ENCODE measurements at places on chromosomes 1 and 21. TPM values are rescaled to one million over a fixed set of nuclear protein-coding genes. Genes with fewer than 3 reads are reported as not detected.

Gene CHI3L1
- total RNA-seq, result 0.95 TPM

Gene HEYL
- total RNA-seq, result 4.0 TPM

Gene MCL1
- total RNA-seq, result 202 TPM

GRCh38 chr1:206460836-206461426 lies 9.3 kb upstream of the IKBKE start:
- H3K4me3 ChIP-seq, result no peak overlapping the region
- peaks cover 6% of the 10 kb centered on the region for H3K4me1 ChIP-seq
- no peaks in the 10 kb centered on the region for H3K27me3 ChIP-seq

DNA sequence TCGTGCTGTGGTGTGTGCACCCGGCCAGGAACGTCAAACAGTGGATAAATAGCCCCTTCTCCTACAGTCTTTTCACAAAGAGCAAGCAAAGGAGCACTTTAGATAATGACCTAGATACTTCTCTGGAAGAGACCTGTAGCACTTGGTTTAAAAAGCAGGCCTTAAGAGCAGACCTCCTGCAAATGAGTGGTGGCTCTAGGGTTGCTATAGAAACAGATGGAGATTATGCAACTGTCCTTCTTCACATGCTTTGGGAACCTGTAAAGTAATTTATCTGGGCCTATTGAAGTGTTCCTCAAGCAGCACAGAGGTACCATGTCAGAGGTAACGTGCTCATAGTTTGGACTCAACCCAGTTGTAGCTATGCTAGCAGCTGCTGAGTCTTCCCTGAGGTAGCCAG lies 208.2 kb upstream of the KIAA0040 start:
- H3K4me3 ChIP-seq, result no peak overlapping the region
- H3K27ac ChIP-seq, result no peak overlapping the region
- no peaks in the 10 kb centered on the region for H3K27me3 ChIP-seq

DNA sequence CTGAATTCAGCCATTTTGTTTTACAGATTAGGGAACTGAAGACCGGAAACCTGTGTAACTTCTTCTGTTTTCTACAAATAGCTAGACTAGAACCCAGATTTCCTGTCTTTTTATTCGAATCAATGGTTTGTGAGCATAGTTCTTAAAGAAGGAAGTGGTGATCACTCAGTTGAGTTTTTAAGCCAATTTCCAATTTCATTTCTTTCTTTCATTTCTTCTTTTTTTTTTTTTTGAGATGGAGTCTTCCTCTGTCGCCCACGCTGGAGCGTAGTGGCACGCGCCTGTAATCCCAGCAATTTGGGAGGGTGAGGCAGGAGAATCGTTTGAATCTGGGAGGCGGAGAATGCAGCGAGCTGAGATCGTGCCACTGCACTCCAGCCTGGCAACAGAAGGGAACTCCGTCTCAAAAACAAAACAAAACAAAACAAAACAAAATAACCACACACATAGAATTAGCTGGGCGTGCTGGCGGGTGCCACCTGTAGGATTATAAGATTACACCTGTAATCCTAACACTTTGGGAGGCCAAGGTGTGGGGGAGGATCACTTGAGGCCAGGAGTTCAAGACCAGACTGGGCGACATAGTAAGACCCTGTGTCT lies 3.0 kb upstream of the MDM4 start:
- no peak overlapping the region for H3K27ac ChIP-seq
- H3K4me3 ChIP-seq, result no peak overlapping the region
- no peaks in the 10 kb centered on the region for H3K36me3 ChIP-seq
- no peak for DNase-seq

DNA sequence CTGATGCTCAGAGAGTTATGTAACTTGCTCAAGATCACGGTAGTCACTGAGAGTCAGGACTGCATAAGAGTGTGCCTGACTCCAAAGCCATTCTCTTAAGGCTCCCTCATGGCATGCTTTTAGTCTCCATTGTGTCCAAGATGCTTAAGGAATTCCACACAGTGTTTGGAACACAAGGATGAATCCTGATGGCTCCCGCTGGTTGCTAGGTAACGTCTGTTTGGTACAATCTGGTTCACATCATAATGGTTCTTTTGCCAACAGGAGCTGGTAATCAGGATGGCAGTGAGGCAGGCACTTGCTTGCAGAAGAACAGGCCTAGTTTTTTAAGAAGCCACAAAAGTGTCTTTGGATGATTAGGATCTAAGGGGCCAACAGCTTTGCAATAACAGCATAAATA lies 436.5 kb upstream of the DAB1 start:
- H3K4me3 ChIP-seq, result no peak overlapping the region
- peaks cover 14% of the 10 kb centered on the region for H3K4me1 ChIP-seq
- H3K36me3 ChIP-seq, result no peaks in the 10 kb centered on the region
- no peak overlapping the region for H3K27ac ChIP-seq
- peak; percentile 82 for DNase-seq
- no peaks in the 10 kb centered on the region for H3K27me3 ChIP-seq

Data from neural progenitor cell (in vitro differentiated cells).